Heart right ventricle (tissue), 16 donors: ENCODE measurements at places on chromosomes 11 and 22. TPM values are rescaled to one million over a fixed set of nuclear protein-coding genes. Genes with fewer than 3 reads are reported as not detected.

DNA sequence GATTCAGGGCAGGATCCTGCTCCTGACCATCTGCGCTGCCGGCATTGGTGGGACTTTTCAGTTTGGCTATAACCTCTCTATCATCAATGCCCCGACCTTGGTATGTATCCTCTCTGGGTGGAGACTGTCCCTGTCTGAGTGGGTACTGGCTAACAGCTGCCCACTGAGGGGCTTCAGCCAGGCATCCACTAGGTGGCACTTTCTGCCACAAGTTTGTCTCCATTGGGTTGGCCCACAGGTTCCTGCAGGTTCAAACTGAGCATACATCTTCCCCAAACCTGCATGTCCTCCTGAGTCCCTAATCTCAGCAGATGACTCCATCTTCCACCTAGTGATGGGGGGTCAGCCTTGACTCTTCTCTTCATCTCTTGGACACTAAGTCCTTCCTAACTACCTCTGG, 4.4 kb downstream of the SLC2A11 start:
- DNase-seq, result no peak

GRCh38 chr11:75896843-75897419, 81.9 kb downstream of the UVRAG start:
- DNase-seq, result no peak

- no peak for DNase-seq
Measured at GRCh38 chr11:119087747-119088241, 3.1 kb downstream of the HMBS start.

DNA sequence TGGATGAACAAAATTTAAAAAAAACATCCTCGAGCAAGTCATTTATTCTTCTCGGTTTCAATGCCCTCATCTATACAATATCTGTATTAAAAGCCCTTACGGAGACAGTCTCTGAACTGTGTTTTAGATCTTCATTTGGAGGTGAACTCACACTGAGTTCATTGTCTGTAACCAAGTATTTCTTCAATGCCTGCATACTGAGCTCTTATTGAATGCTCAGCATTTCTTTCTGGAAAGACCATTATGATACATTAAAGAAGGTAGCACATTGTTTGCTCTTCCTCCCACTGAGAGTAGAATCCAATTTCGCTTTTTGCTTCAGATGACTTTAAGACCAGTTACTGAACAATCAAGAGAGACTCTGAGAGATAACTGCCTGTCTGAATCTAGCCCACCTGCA, 1.7 kb upstream of the ANO3 start:
- DNase-seq, result no peak

GRCh38 chr11:34178209-34178821, 72.9 kb downstream of the NAT10 start:
- no peak for DNase-seq

TMEM25 gene
- 16.2 TPM for total RNA-seq
